ENCODE measurements at places on chromosomes 5 and 9.
A peak's percentile ranks its signal among the peaks of the same experiment; 100 is the strongest.

DNA sequence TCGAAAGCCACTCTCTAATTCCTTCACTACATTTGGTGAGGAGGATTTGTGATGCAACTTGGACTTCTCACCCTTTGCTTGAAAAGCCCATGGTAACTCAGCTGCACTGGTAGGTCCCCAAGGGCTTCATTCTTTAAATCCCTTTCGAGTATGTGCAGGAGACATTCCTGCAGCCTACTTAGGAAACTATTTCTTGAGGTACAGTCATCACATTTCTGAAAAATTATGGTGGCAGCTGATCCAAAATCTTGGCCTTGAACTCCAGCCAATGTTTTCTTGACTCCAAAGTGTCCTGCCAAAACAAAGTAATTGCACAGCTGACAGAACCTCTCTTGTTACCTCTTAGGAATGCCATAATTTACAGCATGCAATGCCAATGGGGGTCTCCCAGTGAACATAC is 99.7 kb downstream of the NPR3 start:
- peak; percentile 99 for DNase-seq

DNA sequence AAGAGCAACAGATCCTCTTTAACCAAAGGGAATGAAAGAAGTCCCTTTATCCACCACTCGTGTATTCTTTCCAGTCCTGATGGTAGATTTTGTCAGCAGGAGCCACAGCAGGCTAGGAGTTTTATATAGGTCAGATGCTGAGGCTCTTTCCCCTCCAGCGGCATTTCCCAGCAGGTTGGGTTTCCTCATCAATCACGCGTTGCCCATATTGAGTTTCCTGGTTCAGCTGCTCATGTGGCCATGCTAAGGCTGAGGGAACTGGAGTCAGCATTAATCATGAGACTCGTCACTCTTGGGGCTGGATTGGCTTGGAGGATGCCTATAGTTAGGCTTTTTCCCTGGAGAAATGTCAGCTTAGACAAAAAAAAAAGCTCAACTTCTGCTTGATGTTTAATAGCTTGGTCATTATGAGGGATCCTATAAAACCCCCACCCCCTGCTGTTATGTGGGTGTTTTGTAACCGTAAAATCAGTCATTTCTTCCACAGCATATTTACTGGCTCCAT is 193.4 kb upstream of the GAS1 start:
- peak; percentile 80 for DNase-seq

DNA sequence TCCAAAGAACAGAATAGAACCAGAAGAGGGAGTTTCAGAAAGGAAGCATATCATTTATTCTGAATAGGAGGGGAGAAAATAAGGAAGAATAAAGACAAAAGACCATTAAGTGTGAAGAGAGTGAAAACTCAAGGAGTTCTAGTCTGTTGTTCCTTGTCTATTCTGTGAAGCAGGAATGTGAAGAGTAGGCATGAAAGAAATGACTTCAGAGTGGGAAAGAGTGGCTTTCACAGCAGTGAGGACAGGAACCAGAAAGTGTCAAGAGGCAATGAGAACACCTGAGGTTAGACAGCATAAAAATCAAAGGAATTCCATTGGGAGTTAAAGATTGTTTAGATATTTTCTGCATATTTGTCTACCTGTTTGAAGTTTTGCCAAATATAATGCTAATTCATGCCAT is 768.8 kb upstream of the GRAMD2B start:
- no peak for DNase-seq

- DNase-seq = no peak
Observed at GRCh38 chr5:136311999-136312398, 53.3 kb downstream of the TRPC7 start.

GRCh38 chr5:129904667-129905472 is 605 bp downstream of the CHSY3 start:
- peak; percentile 5 for DNase-seq

GRCh38 chr5:84535281-84535680 is 150.6 kb upstream of the EDIL3 start:
- peak; percentile 10 for DNase-seq

DNA sequence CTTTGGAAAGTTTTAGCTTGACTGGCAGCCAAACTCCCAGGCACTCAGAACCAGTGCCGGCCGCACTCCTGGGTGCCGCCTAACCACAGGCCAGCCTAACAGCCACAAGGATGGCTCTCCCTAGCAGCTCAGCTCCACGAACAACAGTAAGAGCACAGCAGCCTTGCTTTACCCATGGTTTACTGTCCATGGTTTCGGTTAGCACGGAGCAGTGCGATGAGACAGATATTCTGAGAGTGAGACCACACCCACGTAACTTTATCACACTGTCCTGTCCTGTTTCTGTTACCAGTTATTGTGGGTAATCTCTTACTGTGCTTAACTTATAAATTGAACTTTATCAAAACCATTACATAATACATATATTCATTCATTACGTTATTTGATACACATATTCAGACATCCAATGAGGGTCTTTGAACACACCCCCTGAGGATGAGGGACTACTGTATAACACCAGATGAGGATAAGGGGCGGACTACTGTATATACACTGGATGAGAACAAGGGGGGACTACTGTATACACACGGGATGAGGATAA is 12.4 kb downstream of the CLPTM1L start:
- DNase-seq = peak; percentile 6

DNA sequence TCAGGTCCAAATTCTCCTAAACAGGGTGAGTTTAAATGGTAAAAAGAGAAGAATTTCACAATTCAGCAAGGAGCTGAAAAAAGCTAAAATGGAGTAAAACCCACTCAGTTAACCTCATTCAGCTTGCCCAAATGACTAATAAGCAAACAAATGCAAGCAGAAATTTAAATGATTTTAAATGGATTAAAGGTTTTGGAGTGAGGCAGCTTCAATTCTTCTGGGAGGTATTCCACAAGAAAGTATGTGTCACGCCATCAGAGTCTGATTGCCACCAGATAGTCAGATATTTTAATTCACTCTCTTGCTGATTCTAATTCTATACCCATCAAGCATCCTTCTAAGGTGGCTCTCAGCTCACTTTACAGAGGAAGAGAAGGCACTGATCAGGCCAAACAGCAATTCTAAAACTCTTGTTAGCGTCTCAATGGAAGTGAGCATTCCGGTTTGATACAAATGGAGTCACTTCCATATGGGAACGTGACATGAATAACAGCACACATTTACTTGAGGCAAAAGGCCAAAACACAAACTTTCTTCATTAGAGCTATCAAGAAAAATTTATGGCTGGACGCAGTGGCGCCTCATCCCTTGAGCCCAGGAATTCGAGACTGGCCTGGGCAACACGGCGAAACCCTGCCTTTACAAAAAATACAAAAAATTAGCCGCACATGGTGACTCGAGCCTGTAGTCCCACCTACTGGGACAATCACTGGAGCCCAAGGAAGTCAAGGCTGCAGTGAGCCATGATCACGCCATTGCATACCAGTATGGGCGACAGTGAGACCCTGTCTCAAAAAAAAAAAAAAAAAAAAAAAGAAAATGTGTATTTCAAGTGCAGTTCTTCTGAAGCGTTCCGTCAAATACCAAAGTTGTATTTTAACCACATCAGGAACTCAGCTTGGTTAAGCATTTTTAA is 2.0 kb downstream of the CLK4 start:
- peak; percentile 64 for DNase-seq

DNA sequence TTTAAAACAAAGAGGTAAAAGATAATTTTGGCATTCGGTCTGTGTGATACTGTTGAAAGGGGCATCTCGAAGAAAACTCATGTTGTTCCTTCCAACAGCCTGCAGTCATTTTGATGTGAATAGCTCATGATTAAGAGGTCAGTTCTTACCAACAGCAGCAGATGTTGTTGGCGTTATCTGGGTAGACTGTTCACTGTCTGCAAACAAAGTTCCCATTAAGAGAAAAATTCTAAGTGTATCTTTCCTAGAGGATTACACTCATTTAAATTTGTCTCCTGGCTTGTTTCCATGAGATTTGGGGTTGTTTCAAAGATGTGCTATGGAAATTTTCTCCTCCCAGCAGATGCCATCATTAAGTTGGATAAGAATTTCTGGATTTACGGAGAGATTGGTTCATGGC is 138.2 kb upstream of the RORB start:
- no peak for DNase-seq

GRCh38 chr5:143499480-143500114 is 96.1 kb upstream of the NR3C1 start:
- no peak for DNase-seq

- no peak for DNase-seq
Observed at GRCh38 chr5:179161901-179162300, 101.7 kb downstream of the ZNF354C start.

DNA sequence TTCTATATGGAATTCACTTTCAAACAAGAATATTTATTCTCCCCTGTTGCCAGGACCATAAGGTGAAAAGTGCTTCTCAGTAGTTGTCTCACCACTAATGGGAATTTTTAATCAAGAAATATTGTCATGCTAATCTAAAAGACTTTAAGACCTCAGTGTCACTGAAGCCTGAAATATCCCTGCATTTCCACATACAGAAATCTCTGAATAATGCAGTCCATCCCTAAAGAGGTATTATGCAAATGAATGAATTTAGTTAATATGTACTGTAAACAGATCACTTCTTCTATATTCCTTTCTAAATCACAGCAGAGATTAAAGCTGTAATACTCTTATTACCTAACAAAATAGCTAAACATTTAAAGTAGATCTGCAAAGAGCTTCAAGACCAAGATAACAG is 531.1 kb upstream of the CDH6 start:
- no peak for DNase-seq

- DNase-seq = no peak
Observed at GRCh38 chr9:14515571-14516198, 177.5 kb downstream of the ZDHHC21 start.

DNA sequence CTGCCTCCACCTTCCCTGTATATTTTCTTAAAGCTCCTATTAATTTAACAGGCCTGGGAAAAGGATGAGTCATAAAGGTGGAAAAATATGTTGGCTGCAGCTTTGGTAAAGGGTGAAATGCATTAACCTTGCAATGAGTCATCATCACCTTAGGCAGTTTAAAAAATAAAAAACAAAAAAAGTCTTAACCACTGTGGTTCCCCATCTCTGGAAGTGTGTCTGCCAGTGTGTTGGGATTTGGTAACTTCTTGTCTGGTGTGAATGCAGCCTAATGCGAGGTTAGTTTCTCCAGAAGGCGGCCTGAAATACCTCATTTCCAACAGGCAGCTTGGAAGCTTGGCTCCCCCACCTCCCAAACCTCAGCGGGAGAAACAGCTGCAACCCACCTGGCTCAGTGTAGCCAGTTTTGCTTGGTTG is 265.3 kb upstream of the GAS1 start:
- peak; percentile 48 for DNase-seq

DNA sequence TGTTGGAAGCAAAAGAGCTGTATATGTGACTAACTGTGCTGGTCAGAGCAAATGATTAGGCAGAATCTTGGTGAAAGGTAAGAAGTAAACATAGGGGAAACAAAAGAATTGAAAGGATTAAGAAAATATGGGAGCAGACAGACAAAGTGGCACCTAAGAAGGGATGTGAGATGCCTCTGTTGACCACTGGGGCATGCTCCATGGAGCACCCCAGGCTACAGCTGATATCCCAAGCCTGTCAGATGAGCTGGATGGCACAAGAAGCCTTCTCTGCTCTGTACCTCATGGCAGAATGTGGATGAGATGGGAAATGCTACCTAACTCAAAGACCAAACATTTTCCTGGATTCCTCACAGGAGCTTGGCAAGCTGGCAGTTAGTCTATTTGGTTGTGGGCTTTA is 89.3 kb upstream of the SLIT3 start:
- DNase-seq = no peak

DNA sequence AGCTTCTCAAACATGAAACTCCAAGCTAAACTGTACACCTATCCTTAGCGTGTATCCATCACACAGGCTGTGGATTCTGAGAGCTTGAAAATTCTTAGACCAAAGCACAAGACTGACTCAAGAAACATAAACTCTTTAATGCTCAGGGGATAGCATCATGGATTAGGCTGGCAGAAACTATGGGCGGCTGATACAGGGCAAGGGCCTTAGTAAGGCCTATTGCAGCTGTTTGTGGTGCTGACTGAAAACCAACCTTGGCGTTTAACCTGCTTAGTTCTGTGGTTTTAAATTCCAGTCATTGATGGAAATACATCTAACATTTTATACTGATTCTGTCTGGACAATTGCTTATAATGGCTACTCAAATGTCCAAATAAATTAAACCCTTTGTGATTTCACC is 183.7 kb downstream of the TLR4 start:
- no peak for DNase-seq

DNA sequence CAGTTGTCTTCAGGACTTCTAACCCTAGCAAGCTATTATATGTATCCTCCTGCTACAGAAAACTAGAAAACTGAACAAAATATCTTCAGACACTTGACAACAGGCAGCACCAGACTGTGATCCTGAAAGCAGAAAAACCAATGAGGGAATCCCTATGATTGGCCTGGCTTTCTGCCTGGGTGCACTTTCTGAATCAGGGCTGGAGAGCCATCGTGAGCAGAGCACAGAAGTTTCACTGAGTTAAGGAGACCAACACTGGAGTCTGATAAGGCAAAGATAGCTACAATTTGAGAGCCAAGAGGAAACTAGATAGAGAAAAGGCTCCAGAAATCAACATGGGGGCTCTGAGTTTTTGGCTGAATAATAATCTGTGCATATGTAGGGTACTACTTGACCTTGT is 106.5 kb downstream of the FANCC start:
- no peak for DNase-seq

GRCh38 chr9:99749641-99750040 is 72.0 kb upstream of the NR4A3 start:
- DNase-seq = no peak

GRCh38 chr5:81829242-81829641 is 78.3 kb upstream of the SSBP2 start:
- no peak for DNase-seq

GRCh38 chr9:26129217-26129616 is 451.0 kb upstream of the TUSC1 start:
- DNase-seq = peak; percentile 85

GRCh38 chr5:100434815-100435214 is 100.4 kb upstream of the FAM174A start:
- no peak for DNase-seq

DNA sequence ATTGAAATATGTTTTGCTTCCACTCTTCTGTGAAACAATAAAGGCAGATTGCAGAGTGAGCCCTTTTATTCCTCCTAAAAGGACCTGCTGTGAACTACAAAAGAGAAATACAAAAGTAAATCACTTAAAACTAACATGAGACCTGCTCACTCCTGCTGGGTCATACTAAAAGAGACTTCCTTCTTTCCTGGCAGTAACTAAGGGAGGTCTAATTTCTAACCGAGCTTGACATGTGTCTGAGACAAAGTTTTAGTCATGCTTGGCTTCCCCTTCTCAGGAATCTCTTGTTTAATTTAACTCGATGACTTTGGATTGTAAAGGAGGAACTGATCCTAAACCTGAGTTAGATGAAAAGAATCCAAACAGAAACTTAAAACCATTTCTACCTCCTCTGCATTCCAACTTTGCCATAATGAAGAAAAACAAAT is 86.4 kb upstream of the CDH6 start:
- DNase-seq = peak; percentile 17

- DNase-seq = peak; percentile 45
Observed at GRCh38 chr5:16411741-16412455, 53.7 kb downstream of the ZNF622 start.

DNA sequence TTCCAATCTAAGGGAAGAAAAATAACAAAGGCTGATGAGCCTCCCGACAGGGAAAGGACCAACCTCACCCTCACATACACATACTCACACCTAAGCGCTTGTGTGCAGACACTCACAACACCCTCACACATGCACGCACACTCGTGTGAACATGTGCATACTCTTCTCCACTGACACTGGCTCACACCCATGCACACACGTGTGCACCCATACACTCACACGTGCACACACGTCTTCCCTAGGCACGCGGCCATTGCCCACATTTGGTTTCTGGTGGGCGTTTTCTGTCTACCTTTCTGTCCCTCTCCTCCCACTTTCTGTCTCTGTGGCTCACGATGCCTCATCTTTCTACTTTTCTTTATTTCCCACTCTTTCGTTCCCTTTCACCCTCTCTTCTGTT is 169.7 kb upstream of the MVB12B start:
- no peak for DNase-seq

Data from fibroblast of skin of right quadriceps (primary cell).